Left hindlimb (tissue), 1 donor: ENCODE measurements at places on chromosomes 2 and 18.

DNA sequence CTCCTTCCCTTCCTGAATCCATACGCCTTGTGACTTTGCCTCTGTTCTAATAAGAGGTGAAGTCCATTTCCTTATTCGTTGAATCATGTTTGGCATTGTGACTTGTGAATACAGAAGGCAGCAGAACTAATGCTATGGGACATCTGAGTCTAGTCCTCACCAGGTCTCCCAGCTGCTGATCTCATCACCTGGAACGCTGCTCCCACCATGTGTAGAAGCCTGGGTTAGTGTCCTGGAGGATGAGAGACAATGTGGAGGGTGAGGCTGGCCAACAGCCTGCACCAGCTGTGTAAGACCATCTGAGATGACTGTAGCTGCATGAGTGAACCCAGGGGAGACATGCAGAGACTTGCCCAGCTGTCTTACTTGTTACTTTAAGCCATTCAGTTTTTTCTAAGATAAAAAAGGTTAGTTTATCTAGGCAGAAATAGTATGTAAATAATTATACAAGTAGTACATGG lies 3.5 kb upstream of the HAAO start:
- DNase-seq, result no peak

- no peak for DNase-seq
Observed at GRCh38 chr2:135825550-135826176, 11.3 kb downstream of the LCT start.

DNA sequence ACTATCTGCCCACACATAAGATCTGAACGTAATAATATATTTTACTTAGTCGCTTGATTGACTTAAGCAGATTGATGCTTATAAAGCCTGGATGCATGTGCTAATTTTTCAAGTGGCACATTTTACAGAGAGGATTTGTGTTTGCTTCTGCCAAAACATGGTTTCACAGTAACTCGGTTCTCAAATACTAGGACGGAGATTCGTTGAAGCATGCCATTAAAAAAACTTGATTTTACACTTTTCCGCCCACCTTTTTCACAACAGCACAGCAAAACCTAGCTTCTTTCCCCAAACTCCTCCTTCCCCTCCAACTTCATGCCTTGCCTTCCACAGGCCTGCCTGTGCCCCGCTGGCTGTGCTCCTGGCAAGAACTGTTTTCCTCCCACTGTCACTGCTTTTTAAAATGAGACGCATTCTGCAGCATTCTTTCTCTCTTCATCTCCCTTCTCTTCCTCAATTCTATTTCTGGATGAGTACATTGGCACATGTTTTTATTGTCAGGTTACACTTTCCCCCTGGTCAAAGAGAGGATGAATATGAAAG lies 55.1 kb upstream of the LMAN1 start:
- no peak for DNase-seq

DNA sequence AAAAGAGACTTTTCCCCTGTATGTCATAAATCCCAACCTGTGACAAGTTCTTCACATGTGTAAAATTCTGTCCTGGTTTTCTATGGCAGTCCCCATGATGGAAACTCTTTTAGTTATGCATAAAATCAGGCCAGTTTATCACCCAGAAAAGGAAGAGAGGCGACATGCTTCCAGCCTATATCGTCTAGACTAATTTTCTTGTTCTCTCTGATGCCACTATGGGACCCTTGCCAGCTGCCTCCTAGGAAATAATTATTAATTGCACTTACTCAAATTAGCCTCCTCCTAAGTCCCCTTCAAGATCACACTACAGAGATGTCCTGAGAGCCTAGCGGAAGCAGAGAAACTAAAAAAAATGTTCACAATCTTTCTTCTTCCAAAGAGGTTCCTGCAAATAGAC lies 722.4 kb downstream of the NRXN1 start:
- no peak for DNase-seq

- no peak for DNase-seq
Observed at GRCh38 chr2:129758784-129759471, 220.5 kb upstream of the RAB6C start.

GRCh38 chr18:59085797-59086196 lies 53.9 kb upstream of the SEC11C start:
- DNase-seq, result no peak

- no peak for DNase-seq
Observed at GRCh38 chr2:122535960-122536505, 780.6 kb downstream of the TSN start.

DNA sequence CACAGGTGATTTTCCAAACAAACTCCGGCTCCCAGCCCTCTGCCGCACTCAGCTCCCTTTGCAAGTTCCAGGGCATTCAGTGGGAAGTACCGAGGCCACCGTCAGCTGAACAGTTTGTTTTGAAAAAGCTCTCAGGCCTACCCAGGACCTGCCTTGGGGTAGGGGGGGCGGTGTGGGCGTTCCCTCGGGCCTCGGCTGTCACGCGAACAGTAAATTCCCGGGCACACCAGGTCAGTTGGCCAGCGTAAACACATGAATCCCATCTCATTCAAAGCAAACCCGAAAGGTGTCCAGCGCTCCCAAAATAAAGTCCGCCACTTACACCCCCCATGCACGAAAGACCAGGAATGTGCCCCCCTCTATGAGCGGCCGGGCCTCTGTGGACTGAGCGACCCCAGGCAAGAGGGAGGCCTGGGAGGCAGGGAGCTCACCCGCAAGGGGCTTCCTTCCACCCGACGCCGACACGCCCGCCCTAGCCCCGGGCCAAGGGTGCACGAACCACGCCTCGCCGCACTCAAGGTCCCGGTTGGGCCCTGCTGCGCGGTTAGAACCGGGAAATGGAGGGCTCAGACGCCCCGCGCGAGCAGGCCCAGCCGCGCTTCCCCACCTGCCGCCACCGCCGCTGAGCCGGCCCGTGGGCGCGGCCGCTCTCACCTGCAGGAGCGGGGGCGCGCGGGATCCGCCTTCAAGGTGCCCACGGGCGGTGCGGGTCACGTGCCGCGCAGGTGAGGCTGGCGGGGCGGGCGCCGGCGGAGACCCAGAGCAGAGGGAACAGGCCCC lies at the start of gene WDSUB1:
WDSUB1 (minus strand) TSS at position 775 of the 780 bp plus-strand sequence. CDS start 3,634 bp downstream, outside the sequence.
- peak; percentile 66 for DNase-seq

GRCh38 chr2:96324721-96325040 lies 436 bp upstream of the ITPRIPL1 start:
- DNase-seq, result no peak

DNA sequence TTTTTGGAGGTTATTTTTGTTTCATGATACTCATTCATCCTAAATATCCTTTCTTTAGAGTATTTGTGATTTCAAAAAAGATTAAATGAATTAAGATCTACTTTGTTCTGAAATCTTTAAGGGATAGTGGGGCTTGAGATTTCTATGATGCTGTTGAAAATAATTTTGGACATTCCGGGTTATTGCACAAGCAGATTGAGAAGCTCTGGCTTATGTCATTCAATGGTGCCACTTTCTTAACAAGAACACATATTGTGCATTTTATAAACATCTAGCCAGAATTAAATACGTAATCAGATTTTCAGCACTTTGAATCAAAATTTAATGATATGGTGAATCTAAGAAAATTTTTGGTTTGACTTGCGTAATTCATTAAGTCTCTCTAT lies 207.7 kb upstream of the COL3A1 start:
- no peak for DNase-seq

DNA sequence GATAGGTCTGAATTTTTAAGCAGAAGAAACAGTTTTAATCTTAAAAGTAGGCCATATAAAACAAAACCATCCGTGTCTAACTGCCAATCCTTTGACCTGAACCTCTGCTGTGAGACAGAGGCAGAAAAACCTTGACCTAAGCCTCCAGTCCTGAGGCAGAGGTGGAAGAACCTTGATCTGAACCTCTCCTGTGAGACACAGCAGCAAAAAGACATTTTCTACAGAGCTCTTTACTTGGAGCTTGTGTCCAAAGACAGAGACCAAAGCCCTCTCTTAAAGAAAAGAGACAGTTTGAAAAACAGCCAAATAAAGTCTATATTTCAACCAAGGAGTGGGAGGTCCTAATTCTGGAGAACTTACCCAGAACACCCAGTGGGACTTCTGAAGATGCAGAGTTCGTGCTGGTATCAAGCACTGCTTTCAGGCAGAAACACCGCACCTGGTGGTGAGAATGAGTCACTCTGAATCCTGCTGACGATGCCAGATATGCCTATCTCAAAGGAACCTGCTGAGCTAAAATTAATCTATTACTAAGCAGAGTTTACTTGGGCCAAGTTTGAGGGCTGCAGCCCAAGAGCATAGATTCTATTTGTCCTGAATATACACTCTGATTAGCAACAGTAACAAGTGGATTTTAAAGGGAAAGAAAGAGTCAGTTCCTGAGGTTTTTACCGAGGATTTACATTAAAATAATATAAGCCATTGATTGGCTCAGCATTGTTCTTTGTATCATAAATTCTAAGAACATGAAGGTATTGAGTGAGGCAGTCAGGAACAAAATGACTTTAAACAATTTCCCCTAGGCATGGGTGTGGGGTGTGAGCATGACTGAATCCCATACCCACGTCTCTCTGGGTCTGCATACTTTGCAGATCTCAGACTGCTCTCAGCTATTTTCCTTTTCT lies 806.4 kb downstream of the TRIB2 start:
- DNase-seq, result no peak

DNA sequence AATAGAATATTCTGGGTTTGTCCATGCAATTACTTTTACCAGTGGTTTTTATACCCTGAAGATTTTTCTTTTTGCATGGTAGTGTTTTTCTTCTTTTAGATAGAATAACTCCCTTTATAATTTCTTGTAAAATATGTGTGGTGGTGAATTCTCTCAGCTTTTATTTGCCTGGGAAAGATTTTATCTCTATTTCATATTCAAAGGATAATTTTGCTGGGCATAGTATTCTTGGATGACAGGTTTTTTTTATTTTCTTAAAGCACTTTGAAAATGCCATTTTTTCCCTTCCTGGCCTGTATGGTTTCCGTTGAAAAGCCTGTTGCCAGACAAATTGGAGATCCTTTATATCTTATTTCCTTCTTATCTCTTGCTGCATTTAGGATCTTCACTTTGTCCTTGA lies 113.5 kb downstream of the MYO3B start:
- no peak for DNase-seq

- no peak for DNase-seq
Observed at GRCh38 chr18:29060349-29060748, 883.4 kb upstream of the CDH2 start.

- peak; percentile 92 for DNase-seq
Observed at GRCh38 chr2:219552382-219553167, 8.7 kb downstream of the TMEM198 start.

DNA sequence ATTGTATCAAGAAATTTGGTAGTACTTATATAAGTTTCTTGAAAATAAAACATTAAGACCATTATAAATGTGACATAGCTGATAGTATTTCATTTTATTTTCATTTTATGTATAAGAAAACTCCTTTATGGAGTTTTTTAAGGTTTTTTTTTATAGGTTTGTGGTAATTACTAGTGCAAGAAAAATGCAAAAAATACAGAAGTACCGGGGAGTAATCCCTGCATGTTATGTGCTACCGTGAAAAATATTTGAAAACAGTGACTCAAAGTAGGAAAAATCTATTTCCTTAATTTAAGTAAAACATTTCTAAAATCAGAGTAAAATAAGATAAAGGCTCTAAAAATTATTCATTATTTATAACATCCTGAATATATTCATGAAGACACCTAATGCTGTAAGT lies 21.6 kb downstream of the ZSWIM2 start:
- no peak for DNase-seq

DNA sequence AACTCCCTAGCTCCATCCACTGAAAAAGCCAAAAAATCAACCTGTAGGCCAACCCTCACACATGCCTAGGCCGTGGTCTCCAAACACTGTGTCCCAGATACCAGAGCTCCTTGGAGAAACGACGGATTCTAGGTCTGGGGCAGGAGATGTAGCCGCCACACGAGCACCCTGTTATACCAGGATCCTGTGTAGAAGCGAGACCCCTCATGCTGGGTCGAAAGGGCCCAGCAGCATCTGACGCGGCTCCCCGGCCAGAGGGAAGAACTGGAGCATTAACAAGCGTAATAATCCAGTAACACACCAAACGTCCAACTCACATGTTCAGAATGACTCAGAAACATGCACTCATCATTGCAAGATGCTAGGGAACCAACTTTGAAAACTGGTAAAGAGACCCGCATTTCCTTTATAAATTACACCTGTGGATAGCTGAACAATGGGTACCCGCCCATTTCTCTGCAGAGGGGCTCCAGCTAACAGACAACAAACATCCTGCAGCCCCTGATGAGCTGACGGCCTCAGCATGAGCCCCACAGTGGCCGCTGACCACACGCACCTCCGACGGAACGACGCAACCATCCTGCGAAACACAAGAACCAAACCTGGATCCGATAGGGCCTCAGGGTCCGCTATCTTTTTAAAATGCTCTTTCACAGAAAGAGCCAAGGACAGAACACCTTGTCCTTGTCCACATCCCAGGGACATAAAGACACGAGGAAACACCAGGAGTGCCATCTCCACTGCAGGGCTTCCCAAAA lies 14.2 kb downstream of the SLC66A2 start:
- no peak for DNase-seq

DNA sequence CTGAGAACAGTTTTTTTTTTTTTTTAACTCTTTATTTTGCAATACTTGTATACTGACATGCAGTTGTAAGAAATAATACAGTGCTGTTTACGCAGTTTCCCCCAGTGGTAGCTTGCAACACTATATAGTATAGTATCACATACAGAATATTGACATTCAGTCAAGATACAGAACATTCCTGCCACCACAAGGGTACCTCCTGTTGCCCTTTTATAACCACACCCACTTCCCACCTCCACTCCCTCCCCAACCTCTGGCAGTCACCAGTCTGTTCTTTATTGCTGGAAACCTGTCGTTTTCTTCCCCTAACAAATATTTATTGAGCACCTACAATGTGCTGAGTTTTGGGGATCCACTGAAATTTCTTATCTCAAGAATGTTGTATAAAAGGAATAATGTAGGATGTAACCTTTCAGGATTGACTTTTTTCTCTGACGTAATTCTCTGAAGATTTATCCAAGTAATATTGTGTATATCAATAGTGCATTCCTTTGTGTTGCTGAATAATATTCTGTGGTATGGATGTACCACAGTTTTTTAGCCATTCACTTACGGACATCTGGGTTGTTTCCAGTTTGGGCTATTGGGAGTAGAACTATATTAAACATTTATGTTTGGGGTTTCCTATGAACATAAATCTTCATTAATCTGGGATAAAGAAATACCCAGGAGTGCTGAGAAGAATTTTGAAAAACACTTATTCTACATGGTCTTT lies 51.4 kb upstream of the EML6 start:
- no peak for DNase-seq

- no peak for DNase-seq
Observed at GRCh38 chr18:77365667-77366066, 116.0 kb downstream of the GALR1 start.

- DNase-seq, result peak; percentile 53
Observed at GRCh38 chr2:216679658-216680024, 15.7 kb downstream of the IGFBP5 start.

- no peak for DNase-seq
Observed at GRCh38 chr2:1812926-1813325, 68.6 kb upstream of the PXDN start.

GRCh38 chr2:241417626-241418025 lies 61.5 kb downstream of the FARP2 start:
- no peak for DNase-seq

DNA sequence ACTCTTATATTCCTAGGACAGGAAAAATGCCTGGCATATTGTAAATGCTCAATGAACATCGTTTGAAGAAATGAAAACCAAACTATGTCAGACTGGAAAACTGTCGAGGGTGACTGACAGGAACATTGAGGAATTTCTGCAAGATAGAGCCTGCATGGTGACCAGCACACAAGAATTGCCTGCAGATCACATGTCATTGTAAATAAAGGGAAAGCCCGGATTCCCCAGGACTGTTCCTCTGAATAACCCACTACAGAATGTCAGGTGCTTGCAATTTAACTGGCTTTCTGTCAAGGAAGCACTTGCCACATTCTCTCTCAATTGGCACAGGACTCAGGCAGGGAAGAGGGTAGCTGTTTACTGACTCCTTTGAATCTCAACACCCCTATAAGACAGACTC lies 129.0 kb upstream of the REG3G start:
- DNase-seq, result no peak
